ENCODE measurements at places on chromosomes 3 and 15.

GRCh38 chr3:27573780-27574437, 89.7 kb upstream of the SLC4A7 start:
- peak; percentile 47 for DNase-seq

DNA sequence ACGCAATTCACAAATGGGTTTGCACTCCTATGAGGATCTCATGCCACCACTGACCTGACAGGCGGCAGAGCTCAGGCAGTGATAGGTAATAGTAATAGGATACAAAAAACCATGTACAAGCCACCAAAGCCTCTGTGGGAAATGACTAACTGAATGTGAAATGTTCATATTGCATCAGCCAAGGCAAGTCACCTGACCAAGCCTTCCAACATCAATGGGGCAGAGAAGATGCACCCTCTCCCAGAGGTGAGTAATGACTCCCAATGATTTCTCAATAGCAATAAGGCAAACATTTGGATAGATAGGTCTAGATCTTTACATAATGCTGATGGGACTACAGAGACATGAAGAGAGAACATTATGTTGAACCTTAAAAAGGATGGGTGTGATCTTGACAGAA, 14.9 kb downstream of the CNTN3 start:
- peak; percentile 39 for DNase-seq

- DNase-seq: no peak
These were observed 66.0 kb downstream of the FLNB start for GRCh38 chr3:58074116-58074715.

DNA sequence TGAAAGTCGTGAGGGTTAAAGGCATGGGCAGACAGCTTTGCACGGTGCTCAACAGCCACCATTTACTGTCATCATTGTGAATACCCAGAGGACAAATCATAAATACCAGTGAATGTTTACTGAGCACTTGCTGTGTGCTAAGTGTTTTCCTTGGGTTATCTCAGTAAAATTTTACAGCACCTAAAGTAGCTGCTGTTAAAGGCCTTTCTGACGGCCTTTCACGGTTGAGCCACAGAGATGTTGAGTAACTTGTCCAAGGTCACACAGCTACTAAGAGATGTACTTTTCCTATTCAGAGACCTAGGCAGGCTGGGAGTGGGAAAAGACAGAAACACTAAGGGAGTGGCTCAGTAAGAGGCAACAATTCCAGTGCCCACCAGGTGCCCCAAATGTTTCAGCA, 393 bp upstream of the CPNE9 start:
- DNase-seq: no peak

GRCh38 chr3:193029800-193030199, 112.1 kb upstream of the MB21D2 start:
- DNase-seq: no peak

DNA sequence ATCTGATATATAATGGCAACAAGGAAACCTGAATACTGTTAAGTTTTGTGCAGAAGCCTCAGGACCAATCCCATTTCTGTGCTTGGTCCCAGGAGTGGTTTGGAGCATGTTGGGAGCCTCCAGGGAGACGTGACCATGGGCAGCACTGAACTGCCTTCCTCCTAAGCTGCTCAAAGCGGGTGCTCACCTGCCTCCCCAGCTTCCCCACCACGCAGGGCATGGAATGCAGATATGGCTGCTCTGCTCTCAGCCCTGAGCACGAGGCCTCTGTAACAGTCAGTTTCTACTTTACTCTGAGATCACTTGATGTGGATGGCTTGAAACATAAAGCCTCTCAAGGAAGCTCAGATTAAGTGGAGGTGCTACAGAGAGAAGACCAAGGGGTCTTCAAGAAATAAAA, 49.3 kb downstream of the MESD start:
- DNase-seq: no peak

- DNase-seq: no peak
These were observed 9.6 kb downstream of the LRRK1 start for GRCh38 chr15:100928632-100929280.

- peak; percentile 46 for DNase-seq
These were observed 53.9 kb upstream of the NR2F2 start for GRCh38 chr15:96276438-96277210.

DNA sequence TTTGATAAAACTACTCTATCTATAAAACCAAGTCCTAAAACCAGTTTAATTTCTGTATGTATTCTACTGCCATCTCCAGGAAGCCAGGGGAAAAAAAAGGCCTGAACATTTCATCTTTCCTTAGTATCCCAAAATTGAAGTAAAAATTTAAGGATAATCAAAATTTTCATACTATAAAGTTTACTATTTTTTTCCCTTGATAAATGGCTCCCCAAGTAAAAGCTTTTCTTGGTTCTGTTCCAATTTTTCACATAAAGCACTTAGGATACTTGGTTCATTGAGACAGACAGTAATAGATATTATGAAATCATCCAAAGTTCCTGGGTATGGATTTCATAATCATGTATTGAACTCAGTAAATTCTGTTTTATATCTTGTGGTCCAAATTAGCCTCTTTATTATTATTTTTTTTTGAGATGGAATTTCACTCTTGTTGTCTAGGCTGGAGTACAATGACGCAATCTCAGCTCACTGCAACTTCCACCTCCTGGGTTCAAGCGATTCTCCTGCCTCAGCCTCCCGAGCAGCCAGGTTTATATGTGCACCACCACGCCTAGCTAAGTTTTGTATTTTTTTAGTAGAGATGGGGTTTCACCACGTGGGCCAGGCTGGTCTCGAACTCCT, 34.5 kb downstream of the ICE2 start:
- peak; percentile 61 for DNase-seq

GRCh38 chr15:51649659-51650521, 27.3 kb upstream of the DMXL2 start:
- peak; percentile 91 for DNase-seq

- no peak for DNase-seq
These were observed 20.2 kb downstream of the ADGRG7 start for GRCh38 chr3:100629421-100630127.

DNA sequence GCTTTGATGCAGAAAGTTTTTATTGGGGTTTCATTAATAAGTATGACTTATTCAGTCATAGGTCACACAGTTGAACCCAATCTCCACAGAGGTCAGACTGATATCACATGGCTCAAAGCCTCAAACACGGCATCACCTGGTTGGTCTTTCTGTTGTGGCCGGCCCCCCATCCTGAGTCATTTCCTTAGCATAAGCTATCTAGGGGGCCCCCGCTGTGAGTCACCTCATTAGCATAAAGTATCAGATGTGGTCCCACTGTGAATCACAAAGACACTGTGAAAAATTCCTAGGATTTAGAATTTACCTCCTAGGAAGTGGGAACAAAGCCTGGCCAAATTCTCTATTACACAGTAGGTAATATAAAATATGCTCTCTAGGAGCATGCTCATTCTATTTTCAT, 502.2 kb downstream of the PYDC2 start:
- peak; percentile 1 for DNase-seq

GRCh38 chr3:107928084-107928445, 162.8 kb downstream of the CD47 start:
- peak; percentile 50 for DNase-seq

DNA sequence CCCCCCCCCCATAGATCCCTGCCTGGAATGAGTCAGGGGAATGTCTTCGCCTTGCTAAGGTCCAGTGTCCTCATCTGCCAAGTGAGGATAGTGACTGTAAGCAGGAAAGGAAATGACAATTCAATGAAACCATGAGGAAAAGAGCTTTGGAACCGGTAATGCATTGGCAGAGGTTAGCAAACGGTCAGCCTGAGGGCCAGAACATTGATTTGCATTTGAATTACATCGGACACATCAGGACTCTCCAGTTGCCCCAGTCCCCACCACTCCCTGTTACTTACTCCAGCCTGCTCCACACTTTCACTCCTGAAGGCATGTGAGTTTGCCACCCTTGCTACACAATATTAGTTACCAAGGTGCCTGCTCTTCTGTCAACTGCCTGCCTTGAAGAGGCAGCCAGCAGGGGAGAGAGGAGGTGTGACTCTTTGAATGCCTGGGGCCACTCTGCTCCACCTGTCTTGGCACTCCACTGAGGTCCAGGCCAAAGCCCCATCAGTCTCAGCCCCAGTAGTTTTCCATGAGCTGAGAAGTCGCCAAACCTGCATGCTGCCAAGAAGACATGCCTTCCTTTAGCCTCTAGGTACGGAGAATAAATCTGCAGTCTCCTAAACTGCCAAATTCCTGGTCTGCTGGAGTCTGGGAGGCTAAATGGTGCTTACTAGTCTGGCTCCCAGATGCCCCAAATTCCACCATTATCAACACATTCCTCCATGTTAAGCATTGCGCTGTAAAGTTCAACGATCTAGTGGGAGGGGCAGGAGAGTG, 191.7 kb upstream of the TLE3 start:
- peak; percentile 25 for DNase-seq

GRCh38 chr15:81752974-81753373, 292.8 kb downstream of the MEX3B start:
- DNase-seq: peak; percentile 3

GRCh38 chr15:47741082-47741481, 23.8 kb downstream of the SEMA6D start:
- no peak for DNase-seq

GRCh38 chr3:193744822-193745684, 152.0 kb downstream of the OPA1 start:
- peak; percentile 47 for DNase-seq

GRCh38 chr3:17865631-17866030, 123.2 kb upstream of the TBC1D5 start:
- DNase-seq: no peak

- DNase-seq: peak; percentile 79
These were observed 626.4 kb upstream of the ZNF385D start for GRCh38 chr3:22377421-22377820.

DNA sequence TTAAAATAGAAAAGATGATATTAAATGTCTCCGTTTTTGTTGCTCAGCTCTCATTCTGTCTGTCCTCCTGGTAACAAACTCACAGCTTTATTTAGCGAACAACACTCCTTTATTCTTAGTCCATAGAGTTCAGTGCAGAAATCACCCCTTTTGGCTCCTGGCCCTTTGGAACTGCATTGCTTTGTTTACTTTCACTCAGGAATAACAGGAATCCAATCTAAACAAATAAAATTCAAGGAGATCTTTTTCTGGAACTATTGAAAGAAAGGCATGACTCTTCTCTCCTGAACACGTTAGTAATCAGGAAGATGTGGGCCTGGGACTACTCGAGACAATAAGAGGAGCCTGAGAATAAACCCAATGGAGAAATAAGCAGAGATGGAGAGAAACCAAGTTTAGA, 409.2 kb downstream of the DIPK2A start:
- no peak for DNase-seq

DNA sequence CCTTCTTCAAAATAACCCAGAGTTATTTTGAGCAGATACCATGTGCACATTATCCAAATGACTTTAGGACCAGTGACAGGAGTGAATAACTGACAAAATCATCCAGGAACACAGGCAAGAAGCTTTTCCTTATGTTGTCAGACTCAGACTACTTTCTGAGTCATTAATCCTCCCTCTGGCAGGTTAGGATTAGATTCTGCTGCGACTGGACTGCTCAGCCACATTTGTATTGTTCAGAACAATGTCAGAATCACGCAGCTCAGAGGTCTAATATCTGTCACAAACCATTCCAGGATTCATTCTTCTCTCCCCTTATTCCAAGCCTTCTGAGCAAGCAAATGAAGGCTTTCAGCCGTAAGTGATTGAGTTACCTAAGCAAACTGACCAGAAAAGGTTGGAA, 34.8 kb upstream of the FAM174B start:
- no peak for DNase-seq

DNA sequence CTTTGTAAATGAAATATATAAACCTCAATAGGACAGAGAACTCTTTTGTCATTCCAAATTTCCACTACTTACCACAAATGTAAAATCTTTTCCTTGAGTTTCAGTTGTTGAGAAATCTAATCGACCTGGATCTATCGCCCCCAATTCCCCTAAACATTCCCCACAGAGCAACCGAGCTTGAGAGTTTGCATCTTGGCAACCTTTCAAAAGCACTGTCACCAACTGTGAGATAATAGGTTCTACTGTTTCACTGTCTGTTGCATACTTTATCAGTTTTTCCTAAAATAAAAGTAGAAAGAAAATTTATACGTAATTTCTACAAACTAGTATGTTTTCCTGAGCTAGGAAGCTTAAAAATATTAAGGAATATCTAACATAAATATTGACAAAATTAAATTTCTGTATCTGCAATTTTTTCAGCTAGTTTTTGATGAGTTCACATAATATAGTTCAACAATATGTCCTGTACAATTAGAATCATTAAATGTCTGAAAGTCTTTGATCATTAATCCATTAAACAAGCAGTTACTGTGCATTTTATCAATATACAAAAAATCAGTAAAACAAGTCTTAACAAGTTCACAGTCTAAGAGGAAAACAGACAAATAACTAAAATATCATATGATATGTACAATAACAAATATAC, 54.5 kb downstream of the ATR start:
- DNase-seq: peak; percentile 66

DNA sequence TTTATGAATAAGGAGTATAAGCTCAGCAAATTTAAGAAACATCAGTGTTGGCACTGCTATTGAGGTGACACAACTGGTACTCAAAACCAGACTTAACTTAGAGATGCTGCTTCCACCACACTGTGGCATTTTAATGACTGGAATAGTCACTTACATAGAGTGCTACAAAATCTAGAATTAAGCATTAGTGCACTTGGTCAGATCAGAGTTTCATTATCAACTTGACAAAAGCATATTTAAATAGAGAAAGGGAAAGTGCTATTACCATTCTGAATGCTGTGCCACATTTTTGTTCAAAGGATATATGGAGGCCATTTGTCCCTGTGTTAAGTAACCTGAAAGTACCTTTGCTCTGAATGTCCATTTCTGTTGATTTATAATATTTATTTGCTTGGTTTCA, 800.7 kb upstream of the ALCAM start:
- DNase-seq: no peak

- peak; percentile 75 for DNase-seq
These were observed 110.8 kb downstream of the TBC1D2B start for GRCh38 chr15:77966540-77967234.

GRCh38 chr3:59595830-59596229, 546.0 kb upstream of the CFAP20DC start:
- no peak for DNase-seq

DNA sequence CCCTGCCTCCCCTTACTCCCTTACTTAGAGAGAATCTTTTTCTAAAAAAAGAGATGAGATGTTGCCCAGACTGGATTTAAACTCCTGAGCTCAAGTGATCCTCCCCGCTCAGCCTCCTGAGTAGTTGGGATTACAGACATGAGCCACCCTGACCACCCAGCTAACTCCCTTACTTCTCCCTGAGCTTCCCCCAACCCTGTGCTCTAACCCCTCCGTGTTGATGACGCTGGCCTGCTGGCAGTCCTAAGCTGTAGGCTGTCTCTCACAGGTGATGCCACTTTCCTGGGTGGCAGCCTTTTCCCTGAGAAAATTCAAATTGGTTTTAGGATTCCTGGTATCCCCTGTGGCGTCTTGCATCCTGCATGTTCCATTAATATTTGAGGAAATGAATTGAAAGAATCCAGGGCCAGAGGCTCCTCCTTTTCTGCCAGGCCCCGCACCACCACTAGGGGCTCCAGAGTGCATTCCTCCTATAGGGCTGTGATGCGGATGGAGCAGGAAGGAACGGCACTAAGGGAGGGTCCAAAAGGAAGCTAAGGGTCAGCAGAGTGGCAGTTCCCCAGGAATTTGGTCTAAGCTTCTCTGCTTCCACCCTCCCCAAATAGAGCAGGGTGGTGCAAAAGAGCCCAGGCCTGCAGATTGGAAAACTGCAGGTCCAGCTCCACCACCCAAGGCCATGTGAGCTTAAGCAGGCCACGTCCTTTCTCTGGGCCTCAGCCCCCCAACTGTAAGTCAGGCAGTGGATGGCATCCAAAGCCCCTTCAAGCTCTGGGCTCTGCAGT, 101.1 kb downstream of the DAPK2 start:
- DNase-seq: peak; percentile 69

Data from choroid plexus epithelial cell (primary cell).